ENCODE measurements at places on chromosomes 5 and 9.

GRCh38 chr5:65508978-65509377 lies 27.3 kb upstream of the ADAMTS6 start:
- DNase-seq, result peak; percentile 50

- no peak for DNase-seq
Measured at GRCh38 chr9:117156144-117156688, 258.6 kb downstream of the ASTN2 start.

- no peak for DNase-seq
Measured at GRCh38 chr5:180853848-180854176, 7.3 kb downstream of the ZFP62 start.

DNA sequence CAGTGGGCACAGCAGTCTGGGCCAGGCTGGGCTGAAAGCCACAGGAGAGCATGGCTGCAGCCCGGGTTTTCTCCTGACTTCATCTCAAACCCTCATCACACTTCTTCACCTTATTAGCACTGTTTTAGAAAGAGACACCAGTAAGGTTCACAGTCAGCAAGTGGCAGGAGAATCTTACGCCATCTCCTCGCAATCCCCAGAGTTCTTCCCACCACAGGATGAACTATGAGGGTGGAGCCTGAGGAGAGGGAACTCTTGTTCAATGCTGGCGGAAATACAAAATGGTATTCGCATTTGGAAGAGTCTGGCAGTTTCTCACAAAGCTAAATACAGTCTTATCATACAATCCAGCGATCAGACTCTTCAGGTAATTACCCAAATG lies 14.7 kb downstream of the BICD2 start:
- DNase-seq, result peak; percentile 42

DNA sequence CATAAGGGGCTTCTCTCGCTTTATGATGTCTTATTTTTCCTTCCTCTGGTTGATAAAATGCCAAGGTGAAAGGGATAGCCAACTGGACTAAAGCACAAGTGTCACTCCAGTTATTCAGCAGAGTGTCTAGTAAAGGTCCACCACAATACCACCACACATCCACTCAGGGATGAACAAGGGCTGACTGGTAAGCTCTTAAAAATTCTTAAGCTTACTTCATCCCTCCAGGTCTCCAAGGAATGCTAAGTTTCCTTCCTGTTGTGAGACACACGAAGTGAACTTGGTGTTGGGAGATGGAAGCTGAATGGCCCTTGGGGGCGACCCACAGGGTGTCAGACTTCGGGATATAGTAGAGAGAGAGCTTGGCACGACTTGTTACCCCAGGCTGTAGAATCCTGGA lies 3.2 kb upstream of the HMGCS1 start:
- no peak for DNase-seq

DNA sequence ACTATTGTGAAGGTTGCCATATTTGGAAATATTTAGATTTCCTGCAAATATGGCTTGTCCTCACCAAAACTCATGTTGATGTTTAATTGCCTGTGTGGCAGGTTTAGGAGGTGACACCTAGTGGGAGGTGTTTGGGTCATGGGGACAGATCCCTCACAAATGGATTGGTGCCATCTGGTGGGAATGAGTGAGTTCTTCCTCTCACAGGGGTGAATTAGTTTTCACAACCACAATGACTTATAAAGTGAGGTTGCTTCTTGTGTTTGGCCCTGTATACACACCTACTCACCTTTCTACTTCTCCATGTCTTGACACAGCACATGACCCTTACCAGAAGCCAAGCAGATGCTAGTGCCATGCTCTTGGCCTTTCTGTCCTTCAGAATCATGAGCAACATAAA lies 41.1 kb downstream of the ISOC1 start:
- no peak for DNase-seq

DNA sequence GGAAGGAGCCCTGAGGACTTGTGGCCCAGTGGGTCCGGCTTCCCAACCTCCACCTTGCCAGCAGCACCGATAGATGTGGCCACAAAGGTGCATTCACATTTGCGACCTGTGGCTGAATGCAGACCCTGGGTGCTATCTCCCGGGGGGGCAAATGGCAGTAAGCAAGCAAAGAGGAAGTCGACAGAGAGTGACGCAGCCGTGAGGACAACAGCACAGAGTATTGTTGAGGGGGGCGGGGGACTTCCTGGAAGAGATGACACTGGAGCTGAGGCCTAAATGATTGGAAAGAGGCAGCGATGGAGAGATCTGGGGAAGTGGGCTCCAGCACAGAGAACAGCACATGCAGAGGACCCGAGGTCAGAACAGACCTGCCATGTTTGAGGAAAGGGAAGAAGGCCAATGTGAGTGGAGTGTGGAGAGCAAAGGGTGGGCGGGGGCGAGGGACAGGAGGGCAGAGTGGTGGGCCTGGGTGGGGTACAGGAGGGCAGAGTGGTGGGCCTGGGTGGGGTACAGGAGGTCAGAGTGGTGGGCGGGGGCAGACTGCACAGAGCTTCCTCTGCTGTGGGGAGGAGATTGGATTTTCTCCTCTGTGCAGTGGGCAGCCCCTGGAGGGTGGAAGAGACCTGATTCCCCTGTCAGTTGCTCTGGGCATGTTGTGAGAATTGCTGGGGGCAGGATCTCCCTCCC lies 42.6 kb downstream of the ADAMTS2 start:
- DNase-seq, result no peak

- peak; percentile 62 for DNase-seq
Measured at GRCh38 chr5:10507575-10508096, 56.2 kb upstream of the ANKRD33B start.

- DNase-seq, result no peak
Measured at GRCh38 chr9:132016456-132016855, 63.2 kb downstream of the MED27 start.

DNA sequence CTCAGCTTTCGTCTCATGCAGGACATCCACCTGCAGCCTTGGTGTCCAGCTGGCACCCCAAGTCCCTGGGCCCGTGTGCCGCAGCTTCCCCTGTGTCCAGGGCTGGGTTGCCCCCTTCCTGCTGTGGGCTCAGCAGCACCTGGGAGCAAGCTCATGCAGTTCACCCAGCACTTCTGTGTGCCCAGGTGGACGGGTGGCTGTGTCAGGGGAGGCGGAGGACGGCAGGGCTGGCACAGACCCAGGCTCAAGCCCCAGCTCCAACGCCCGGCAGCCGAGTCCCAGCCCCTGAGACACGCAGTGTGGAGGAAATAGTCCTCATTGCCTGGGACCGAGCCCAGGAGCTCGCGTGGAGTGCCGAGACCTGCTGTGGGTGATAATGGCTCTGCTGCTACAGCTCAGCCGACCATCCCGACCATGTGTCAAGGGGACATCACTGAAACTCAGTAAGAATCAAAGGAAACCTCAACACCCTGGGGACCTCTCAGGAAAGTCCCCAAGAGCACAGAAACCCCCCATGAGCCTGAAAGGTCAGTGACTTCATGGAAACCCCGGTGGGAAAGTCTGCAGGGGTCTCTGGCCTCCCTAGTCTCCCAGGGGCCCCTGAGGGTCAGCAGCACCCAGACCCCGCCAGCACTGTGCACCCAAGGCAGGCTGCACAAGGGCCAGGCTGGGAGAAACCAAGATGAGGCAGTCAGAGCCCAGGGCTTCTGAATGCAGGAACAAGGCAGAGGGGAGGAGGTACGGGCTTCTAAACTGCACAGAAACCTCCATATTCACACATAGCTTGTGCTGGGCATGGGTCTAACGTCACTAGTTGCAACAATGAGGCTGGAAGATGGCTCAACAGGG lies 38.8 kb downstream of the LPCAT1 start:
- no peak for DNase-seq

DNA sequence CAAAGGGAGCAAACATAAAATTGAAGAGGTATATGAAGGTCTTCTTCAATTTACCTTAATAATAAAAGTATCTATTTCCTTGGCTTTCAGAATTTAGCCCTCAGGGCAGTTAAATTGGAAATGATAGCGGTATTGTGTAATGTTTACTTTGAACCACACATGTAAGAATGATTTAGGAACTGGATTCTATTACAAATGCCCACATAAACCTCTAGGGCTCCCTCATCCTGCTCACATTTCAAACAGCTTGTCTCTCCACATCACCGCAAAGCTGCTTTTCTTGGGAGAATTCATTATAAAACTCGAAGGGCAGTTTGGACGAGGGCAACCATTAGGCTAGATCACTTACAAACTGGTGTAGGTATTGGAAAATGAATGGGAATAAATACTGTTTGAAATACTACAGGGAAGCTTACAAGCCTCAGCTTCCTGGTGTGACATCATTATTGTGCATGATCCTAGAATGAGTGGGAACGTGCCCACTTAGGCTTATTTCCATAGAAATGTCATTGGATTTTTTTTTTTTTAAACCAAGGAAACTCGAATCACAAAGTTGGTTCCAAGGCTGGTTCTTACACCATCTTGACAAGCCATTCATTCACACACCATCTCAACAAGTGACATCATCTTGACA lies 47.3 kb downstream of the MTRR start:
- peak; percentile 28 for DNase-seq

- no peak for DNase-seq
Measured at GRCh38 chr5:81068635-81069034, 108.5 kb downstream of the RASGRF2 start.

- no peak for DNase-seq
Measured at GRCh38 chr9:125442452-125442851, 180.8 kb downstream of the GAPVD1 start.

DNA sequence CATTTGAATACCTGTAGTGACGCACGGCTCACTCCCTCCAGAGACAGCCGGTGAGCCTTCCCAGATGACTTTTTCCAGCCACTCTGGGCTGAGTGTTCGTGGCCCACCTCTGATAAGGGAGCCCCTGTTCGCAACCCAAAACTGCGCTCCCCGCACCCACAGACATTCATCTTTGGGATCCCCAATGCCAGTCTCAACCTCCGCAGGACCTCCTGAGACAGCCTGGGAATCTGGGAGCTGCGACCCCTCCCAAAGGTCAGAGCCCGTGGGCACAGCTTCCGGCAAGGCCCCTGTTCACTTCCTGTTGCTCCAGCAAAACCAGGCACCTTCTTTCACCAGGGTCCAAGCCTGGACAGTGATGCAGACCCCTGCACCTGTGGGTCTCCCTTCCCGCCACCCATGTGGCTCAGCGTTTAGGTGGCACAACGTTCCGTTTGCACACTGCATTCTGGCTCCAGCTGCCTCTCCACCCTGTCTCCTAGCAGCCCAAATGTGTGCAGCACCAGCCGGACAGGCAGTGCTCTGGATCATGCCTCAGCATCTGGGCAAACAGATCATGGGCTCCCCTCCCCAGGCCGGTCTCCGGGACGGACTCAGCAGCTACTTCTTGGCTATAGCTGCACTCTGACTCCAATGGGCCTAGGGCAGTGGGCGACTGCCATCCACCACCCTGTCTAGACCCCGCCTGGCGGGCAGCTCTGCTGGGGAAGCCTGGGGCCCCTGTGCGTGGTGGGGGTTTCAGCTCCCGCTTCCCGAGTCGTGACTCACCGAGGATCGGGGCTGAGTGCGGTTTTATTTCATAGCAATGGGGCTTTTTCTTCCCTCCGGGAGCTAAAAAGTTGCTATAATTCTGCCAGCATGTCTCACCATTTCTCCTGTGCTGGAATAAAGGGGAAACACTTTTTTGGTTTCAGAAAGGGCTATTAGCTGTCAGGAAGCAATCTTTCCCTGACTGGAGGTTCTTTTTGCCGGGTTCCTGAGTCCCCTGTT lies 156.0 kb downstream of the OLFM1 start:
- no peak for DNase-seq

GRCh38 chr9:24436761-24437160 lies 108.9 kb downstream of the IZUMO3 start:
- no peak for DNase-seq

DNA sequence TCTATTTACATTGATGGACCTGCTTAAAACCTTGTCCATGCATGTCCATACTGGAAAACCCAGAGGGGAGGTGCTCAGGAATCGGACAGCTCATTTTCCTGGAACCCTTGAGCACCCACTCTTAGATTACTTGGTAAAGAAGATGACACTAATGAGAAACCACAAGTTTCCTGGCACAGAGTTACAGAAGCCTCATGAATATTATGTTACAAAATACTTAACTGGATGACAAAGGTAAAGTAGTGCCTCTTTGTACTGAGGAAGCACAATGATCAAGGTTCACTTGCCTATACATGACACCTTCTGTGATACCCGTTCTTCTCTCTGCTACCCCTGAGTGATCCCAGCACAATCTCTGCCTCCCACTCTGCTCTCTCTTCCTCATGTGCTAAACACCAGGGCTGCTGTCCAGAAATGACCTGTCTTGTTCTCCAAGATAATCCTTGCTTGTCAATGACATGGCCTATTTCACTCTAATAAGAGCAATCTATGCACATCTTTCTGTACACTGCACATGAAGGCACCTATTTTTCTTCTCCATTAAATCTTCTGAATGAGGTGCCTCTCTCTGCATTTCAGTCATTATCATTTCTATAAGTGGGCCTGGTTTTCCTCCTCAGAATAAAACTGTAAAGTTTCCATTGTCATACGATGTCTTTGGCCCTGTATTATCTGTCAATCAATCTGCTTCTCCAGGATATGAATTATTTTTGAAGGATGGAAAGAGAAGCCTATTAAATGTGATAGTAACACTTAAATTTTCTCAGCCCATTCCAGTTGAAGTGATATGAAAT lies 684.0 kb upstream of the ACO1 start:
- no peak for DNase-seq

DNA sequence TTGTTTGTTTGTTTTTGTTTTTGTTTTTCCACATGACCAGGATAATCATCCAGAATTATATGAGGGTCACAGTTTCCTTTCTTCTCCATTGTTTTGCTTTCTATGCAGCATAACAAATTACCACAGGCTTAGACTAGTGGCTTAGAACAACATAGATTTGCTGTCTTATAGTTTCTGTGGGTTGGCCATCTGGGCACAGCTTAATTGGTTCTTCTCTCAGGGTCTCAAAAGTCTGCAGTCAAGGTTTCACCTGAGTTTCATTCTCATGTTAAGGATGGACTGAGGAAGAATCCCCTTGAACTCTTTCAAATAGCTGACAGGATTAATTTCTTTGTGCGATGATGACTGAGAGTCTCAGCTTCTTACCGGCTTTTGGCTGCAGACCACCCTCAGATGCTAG lies 559.8 kb downstream of the PRDM9 start:
- DNase-seq, result no peak

DNA sequence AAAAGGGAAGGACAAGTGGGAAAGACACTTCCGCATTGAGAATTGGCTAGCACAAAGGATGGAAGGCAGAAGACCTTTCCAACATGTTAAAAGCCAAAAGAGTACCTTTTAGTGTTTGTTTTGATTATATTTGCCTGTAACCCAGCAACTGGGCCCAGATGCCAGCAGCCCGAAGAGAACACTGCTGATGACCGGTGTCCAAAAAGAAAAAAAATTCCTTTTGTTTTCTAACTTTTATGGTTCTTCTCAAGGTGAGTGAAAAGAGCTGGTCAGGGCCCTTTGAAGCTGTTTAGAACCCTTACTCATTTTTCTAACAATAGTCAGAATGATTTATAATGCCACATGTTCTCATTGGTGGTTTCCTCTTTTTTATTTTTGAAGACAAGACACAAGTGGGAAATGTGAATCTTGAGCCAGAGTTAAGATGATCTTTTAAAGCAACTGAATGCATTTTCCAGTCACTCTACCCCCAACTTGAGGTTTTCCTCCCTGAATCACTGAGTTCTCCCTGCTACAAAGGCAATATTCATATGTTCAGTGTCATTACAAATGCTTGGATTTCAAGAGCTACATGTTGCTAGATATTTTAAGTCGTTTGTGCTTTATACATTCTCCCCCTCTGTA lies 32.3 kb upstream of the ZNF462 start:
- no peak for DNase-seq

GRCh38 chr5:140345919-140346347 lies 470 bp downstream of the HBEGF start:
- peak; percentile 70 for DNase-seq

GRCh38 chr9:130921989-130922892 lies 16.8 kb downstream of the FIBCD1 start:
- DNase-seq, result no peak

GRCh38 chr9:83505282-83505681 lies 32.9 kb downstream of the FRMD3 start:
- no peak for DNase-seq

GRCh38 chr9:72315089-72315509 lies 49.9 kb downstream of the ZFAND5 start:
- DNase-seq, result peak; percentile 69

All from iris pigment epithelial cell (primary cell).